ENCODE measurements at places on chromosomes 7 and 10.

DNA sequence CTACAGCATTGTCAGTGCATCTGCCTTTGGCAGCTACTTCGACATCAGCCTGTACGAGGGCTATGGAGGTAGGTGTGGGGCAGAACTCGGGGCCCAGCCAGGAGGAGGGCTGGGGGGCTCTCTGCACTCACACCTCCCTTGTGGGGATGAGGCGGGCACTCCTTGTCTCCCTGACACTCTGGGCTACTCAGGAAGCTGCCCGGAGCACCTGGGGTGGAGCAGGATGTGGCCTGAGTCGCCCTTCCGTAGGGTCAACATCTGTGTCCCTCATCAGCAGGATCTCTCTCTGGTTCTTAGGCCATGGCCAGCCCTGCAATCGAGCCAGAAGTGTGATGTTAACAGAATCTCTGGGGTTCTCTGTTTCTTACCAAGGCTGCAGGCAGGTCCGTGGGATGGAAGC lies 40.2 kb downstream of the C10orf105 start:
- no peak for DNase-seq

GRCh38 chr7:21160401-21160800 lies 267.5 kb upstream of the SP4 start:
- no peak for DNase-seq

DNA sequence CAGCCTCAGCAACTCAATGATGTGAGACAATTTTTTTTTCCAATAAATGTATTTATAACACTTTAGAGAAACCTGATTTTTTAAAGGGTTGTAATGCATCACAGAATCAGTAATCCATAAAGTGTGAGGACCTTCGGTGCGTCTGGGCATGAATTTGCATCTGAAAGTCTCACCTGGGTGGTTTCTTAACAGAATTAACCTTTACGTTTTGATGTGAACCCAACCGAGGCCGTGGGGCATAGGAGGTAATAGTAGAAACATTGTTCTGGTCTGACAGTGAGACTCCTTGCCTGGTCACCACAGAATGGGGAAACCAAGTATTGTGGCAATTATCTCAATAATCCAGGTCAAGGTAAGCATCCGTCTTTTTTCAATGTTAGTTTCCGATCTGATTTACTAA lies 114.6 kb downstream of the PRKCQ start:
- DNase-seq: no peak

DNA sequence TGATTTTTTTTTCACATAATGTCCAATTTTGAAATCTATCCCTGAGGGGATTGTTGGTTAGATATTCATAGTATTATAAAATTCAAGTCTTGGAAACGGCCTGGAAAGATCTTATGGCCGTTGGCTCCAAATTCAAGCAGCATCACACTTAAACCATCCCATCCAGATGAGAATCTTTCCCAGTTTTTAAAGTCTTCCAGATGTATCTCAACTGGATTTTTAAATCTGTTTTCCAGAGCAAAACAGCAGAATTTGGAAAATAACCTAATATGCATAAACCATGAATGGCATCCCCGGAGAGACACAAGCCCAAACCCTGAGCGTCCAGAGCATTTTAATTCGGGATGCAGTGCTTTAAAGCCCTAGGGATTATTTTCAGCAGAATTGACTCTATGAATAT lies 208.2 kb upstream of the PRKCQ start:
- no peak for DNase-seq

DNA sequence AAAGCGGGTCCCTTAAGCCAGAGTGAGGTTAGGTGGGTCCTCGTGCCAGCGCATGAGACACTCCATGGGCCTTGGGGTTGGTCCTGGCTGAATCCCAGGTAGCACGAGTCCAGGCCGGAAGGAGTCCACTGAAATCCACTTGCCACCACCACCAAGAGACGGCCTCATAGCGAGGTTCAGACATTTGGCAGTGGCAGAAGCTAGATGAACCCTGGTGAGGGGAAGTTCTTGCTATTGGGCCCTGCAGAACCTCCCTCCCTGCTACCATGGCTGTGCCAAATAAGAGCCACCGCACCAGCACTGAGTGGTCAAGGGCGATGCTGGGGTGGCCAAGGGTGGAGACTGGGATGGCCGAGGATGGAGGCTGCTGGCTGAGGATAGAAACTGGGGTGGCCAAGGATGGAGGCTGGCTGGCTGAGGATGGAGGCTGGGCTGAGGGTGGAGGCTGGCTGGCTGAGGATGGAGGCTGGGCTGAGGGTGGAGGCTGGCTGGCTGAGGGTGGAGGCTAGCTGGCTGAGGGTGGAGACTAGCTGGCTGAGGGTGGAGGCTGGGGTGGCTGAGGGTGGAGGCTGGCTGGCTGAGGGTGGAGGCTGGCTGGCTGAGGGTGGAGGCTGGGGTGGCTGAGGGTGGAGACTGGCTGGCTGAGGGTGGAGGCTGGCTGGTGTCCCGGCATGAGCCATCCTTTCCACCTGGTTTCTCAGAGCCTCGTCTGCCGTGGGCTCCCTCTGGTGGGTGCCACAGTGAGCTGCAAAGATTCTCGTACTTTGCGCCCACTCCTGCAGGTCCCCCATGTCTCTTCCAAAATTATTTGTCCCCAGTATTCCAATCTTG lies 88.2 kb downstream of the ELFN1 start:
- DNase-seq: peak; percentile 64

GRCh38 chr10:70759781-70760180 lies 25.4 kb downstream of the TBATA start:
- no peak for DNase-seq

- no peak for DNase-seq
Observed at GRCh38 chr10:59976909-59977308, 70.6 kb upstream of the CCDC6 start.

- DNase-seq: peak; percentile 36
Observed at GRCh38 chr10:73923935-73924598, 13.1 kb downstream of the PLAU start.

DNA sequence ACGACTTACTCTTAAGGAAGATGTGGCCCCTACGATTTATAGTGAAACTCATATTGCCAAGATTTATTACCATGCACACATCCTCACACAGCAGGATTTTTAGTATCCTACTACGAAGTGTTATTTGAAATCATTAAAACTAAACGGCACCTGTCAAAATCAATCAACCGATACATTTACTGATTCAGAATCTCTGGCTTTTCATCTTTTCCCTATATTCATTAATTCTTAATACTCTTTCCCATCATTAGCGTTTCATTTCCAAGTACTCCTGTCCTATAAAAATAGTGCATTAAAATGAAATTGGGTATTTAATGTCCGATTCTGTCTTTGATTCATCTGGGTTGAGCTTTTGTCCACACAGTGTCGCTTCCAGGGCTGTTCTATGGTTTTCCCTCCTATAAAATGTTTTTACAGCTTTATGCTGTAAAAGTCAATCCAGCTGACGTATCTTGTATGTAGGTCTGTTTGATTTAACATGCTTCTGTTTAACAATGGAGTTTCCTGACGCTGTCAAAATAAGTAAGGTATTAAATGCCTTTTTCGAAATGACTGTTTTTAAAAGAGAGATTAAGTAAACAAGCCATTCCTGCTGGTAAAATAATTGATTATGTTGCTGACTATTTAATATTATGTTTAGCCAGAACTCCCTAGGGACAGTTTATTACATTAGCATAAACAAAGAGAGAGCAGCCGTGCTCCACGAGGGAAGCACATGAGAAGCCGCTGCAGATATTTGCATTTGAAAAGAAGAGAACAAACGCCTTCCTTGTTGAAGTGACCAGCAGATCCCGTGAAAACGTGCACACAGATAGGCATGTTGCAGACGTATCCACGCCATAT lies 22.3 kb upstream of the SFMBT2 start:
- DNase-seq: peak; percentile 54

DNA sequence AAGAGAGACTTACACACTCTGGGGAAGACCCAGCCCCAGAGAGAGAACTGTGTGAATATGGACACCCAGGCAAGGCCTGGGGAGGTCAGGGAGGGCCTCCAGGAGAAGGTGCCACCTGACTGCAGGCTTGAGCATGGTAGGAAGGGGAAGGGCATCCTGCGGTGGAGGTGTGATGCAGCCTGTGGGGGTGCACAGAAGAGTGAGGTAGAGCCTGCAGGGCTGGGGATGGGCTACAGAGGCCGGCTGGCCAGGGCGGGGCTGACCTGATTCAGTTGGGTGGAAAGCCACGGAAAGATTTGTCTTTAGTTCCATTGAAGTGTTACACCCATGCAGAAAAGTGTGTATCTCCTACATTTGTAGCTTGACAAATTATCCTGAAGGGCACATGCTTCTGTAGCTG lies 47.6 kb downstream of the ZMIZ1 start:
- DNase-seq: no peak

DNA sequence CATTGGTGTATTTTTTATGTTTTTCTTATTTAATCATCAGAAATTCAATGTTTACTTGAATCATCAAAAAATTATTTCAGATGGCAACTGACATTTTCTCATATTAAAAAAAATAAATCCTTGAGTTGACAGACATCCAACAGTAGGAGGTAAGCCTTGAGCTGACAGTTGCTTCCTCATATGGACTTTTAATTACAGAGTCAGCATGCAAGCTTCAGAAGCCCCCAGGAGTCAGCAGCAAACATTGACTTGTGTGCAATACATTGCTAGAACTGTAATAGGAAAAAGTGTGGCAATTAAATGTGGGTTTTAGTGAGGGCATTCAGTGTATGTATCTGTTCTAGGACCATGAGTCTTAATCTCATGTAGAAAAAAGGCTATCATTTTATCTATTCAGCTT lies 62.4 kb upstream of the TAS2R16 start:
- DNase-seq: no peak

DNA sequence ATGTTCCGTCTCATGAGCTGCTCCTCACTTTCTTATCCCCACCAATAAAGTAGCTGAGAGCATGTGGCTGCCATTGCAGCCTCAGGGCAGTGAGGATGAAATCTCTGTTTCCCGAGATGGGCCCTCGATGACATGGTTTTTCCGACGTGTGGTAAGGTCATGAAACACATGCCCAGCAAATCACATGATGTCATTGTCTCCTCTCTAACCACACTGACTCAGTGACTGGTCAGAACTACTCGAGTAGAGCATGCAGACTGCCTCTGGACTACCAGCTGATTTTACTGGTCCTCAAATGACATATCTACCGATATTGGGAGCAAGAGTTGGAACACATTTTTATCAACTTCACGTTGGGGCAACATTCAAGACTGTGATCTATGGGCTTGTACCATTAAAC lies 786.1 kb downstream of the CNTNAP2 start:
- no peak for DNase-seq

- no peak for DNase-seq
Observed at GRCh38 chr7:45069444-45070253, 19.1 kb downstream of the NACAD start.

- no peak for DNase-seq
Observed at GRCh38 chr10:28627102-28627501, 50.2 kb upstream of the BAMBI start.

DNA sequence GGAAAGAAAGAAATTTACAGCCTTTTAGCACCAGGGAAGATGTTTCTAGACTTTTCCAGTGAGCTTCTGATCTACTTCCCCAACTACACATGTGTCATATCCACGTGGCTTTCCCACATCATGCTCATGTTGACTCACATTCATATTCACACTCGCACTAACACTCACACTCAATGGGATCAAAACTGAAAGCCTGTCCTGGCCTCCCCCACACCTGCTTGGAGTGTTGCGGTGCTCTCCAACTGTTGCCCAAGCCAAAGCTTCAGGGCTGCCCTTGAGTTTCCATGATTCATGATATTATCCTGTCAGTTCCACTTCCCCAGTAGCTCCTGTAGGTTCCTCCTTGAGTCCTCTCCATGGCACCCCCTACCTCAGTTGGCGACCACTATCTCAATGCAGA lies 444.4 kb downstream of the GATA3 start:
- no peak for DNase-seq

GRCh38 chr10:60810437-60811182 lies 32.3 kb downstream of the CDK1 start:
- DNase-seq: no peak

GRCh38 chr10:104139221-104139620 lies 17.2 kb downstream of the SFR1 start:
- peak; percentile 13 for DNase-seq

DNA sequence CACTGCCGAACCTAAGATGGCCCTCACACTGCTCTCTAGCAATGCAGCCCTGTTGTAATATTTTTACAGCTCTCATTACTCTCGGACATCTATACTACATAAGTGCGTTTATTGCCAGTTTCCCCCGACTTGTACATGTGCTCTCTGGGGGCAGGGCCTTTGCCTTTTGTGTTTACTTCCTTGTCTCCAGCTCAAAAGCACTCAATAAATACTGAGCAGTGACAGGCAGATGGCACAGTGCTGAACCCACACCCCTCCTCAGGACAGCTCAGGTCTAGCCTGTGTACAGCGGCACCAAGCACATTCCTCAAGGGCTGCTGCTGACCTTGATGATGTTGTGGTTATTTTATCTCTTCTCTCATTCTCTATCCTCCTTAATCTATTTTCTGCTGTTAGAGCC lies 68.0 kb upstream of the ELMO1 start:
- no peak for DNase-seq

DNA sequence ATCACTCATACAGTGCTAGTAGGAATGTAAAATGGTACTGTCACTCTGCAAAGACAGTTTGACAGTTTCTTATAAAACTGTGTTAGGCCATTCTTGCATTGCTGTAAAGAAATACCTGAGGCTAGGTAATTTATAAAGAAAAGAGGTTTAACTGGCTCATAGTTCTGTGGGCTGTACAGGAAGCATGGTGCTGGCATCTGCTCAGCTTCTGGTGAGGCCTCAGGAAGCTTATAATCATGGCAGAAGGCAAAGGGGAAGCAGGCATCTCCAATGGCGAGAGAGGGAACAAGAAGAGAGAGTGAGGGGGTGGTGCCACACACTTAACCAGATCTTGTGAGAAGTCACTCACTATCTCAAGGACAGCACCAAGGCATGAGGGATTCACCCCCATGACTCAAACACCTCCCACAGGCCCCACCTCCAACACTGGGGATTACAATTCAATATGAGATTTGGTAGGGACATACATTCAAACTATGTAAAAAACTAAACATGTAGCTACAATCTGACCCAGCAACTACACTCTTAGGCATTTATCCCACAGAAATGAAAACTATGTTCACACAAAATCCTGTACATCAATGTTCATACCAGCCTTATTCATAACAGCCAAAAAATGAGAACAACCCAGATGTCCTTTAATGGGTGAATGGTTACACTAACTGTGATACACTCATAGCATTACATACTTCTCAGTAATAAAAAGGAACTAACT lies 5.0 kb downstream of the ALDH18A1 start:
- no peak for DNase-seq

DNA sequence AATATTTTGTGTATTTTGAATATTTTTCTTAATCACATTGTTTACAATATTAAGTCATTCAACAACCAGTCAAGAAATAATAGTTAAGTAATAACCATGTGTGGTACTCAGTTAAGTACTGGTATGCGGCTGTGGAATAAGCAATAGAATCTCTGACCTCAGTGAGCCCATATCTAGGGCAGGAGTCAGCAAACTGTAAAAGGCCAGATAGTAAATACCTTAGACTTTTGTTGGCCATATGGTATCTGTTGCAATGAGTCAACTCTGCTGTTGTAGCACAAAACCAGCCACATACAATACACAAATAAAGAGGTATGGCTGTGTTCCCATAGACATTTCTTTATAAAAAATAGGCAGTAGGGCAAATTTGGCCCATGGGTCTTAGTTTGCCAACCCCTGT lies 311.6 kb upstream of the SEMA3A start:
- no peak for DNase-seq

GRCh38 chr7:141541375-141541774 lies 9.8 kb upstream of the AGK start:
- DNase-seq: no peak

Data from neural progenitor cell (in vitro differentiated cells).